NCI-H187 treated with DMSO at 0.1 percent for 48 hours (cell line): ENCODE measurements at places on chromosomes 5 and 9.

- DNase-seq: no peak
These were observed 267.4 kb upstream of the VLDLR start for GRCh38 chr9:2354216-2354615.

- no peak for DNase-seq
These were observed 19.5 kb downstream of the XRCC4 start for GRCh38 chr5:83096660-83097339.

- DNase-seq: no peak
These were observed 58.4 kb upstream of the PHF24 start for GRCh38 chr9:34899535-34900158.

DNA sequence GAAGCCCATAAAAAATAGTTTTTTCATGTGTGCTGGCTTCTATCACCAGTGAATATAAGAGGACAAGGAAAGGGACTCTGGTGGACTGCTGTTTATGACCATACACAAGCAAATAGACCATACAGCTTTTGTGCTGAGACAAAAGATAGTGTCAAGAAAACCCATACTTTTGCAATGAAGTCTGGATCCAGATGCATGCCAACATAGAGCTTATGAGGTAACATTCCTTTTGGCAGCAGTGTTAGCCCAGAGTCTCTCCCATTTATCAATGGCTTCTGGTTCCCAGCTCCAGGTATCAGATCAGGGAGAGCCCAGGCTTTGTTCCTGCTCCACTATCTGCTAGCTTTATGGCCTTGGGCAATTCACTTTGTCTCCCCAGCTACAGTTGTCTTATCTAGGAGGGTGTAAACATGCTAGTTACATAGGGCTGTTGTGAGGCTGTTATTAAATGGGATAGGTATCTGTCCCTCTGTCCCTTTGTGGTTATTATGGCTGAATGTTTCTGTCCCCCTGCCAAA is 55.6 kb downstream of the CCDC192 start:
- no peak for DNase-seq

- no peak for DNase-seq
These were observed 68.8 kb upstream of the PPP2R2B start for GRCh38 chr5:146947181-146947941.

- DNase-seq: no peak
These were observed 118.7 kb upstream of the SLCO6A1 start for GRCh38 chr5:102617191-102618187.

- no peak for DNase-seq
These were observed 104.8 kb upstream of the CD180 start for GRCh38 chr5:67301285-67301903.

DNA sequence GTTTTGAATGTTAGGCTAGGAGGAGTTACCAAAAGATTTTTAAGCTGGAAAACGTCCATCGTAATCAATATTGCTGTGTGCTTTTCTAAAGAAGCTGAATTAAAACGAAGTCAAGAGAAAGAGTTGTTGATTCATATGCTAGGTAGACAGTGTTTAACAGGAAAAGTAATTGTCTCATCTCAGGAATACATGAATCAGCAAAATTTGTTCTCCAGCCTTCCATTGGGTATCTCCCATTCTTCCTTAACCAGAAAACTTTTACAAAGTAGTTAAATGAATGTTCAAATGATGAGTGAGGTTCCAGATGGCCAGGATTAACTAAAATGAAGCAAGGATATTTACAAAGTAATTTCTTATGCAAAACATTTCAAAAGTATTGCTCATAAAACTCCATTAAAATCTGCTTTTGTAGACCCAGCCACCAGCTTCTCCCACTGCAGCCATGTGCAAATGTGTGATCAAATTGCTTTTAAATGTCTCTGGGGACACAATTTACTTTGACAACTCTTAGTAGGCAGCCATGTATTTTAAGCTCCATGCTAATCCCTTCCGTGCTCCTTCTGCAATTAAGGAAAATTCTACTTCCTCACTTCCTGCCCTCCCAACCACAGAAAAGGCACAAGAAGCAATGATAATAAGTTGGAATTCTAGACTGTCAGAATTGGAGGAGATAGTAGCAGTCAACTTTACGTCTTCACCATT is 121.2 kb downstream of the HTR4 start:
- no peak for DNase-seq

DNA sequence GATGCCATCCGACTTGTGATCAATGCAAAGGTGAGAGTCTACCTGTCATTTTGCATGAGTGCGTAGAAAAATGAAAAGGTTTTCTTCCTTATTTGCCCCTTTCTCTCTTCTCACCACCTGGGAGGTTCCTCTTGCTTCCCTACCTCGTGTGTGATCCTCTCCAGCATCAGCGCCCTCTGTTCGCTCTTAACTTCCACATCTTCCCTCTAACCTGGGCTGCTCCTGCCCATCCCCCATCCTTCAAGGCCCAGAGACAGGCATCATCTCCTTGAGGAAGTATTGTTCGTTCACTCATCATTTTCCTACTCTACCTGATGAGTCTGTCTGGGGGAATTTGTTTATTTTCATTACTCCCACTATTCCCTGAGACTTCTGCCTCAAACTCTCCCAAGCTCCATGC is 55.8 kb downstream of the RFK start:
- DNase-seq: no peak

GRCh38 chr9:32837551-32838058 is 54.3 kb downstream of the TMEM215 start:
- DNase-seq: no peak

GRCh38 chr5:80064124-80064523 is 29.0 kb downstream of the THBS4 start:
- no peak for DNase-seq

DNA sequence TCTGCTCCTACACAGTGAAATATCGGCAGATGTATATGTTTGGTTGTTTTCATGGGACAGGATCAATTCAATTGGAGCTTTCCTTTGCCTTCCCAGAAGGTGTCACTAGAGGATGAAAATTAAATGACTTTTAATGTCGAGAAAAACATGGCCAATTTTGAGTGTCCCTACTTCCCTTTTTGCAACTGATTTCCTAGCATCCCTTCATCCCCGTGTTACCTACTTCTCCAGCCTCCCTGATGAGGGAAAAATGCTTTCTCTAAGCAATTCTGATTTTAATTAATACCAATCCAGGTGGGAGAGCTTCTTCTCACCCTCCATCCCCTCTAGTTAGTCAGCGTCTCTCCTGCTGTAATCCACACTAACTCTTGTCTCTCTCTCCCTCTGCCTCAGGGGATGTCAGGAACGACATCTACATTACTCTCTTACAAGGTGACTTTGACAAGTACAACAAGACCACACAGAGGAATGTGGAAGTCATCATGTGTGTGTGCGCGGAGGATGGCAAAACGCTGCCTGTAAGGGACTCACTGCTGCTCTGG is 64.9 kb downstream of the DOCK2 start:
- DNase-seq: no peak

DNA sequence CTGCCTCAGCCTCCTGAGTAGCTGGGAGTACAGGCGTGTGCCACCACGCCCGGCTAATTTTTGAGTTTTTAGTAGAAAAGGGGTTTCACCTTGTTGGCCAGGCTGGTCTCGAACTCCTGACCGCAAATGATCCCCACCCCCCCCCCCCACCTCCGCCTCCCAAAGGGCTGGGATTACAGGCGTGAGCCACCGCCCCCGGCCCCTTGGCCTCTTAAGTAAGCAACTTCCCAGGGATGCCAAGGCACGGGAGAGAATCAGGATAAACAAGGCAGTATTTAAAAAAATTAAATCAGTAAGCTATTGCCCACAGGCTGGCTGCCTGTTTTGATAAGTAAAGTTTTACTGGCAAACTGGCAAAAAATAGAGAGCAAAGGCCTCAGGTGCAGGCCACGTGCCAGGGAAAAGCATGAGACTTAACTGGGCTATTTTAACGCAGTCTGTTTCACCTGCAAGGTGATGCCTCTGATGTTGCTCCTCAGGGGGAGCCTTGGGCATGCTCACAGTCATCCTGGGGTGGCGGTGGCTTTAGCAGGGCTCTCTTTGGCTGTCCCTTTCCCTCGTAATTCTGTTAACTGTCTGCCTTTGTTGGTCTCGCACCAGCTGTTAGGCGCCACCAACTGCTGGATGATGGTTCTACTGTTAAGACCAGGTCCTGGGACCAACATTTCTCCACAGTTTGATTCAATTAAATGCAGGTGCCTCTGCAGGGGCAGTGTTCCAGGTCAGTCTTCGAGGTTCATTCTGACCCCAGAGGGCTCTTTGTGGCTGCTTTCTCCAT is 19.4 kb upstream of the RNF130 start:
- no peak for DNase-seq
